ENCODE measurements at places on chromosomes 1 and 21. TPM values are rescaled to one million over a fixed set of nuclear protein-coding genes. Genes with fewer than 3 reads are reported as not detected.
A peak's percentile ranks its signal among the peaks of the same experiment; 100 is the strongest.

Gene SPRR1B
- total RNA-seq, result not detected

Gene AADACL4
- not detected for total RNA-seq

Gene SMIM12
- total RNA-seq, result 53.0 TPM

Gene LPGAT1
- 47.4 TPM for total RNA-seq

Gene CFAP74
- not detected for total RNA-seq

DNA sequence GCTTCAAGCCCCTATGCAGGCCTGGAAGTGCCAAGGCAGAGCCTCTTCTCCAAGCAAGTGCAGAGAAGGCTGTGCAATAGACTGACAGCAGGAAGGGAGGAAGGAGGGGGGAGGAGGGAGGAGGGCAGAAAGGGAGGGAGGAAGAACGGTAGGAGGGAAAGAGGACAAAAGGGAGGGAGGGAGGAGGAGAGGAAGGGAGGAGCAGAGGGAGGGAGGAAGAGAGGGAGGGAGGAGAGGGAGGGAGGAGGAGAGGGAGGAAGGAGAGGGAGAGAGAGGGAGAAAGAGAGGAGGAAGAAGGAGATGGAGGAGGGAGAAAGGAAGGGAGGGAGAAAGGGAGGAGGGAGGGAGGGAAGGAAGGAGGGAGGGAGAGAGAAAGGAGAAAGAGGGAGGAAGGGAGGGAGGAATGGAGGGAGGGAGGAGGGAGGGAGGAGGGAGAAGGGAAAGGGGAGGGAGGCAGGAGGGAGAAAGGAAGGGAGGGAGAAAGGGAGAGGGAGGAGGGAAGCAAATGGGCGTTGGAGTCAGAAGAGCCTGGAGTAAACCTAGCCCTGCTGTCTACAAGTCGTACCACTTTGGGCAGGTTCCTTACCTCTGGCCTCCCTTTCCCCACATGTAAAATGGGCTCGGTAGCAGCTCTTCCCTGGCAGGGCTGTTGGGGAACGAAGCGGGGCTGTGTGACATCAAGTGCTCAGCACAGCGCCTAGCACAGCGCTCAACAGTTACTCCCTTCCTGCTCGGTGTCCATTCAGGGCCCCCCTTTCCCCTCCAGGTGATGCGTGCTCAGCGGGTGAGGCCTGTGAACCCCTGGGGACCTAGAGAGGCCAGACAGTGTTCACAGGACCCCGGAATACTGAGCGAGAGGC is 244.6 kb downstream of the NPHP4 start:
- no peak overlapping the region for H3K27ac ChIP-seq
- DNase-seq, result no peak
- H3K36me3 ChIP-seq, result no peaks in the 10 kb centered on the region

GRCh38 chr1:13802782-13803545 is 103.0 kb downstream of the PRDM2 start:
- DNase-seq, result no peak
- H3K4me1 ChIP-seq, result peaks cover 4% of the 10 kb centered on the region
- H3K27me3 ChIP-seq, result no peaks in the 10 kb centered on the region
- no peak overlapping the region for H3K4me3 ChIP-seq

- H3K27me3 ChIP-seq, result peaks cover 2% of the 10 kb centered on the region
- H3K4me3 ChIP-seq, result no peak overlapping the region
- no peak for DNase-seq
- no peak overlapping the region for H3K27ac ChIP-seq
- H3K36me3 ChIP-seq, result no peaks in the 10 kb centered on the region
- no peaks in the 10 kb centered on the region for H3K4me1 ChIP-seq
Measured at GRCh38 chr1:208203848-208204609, 40.2 kb downstream of the PLXNA2 start.

GRCh38 chr1:45258059-45258650 is 51.8 kb upstream of the ZSWIM5 start:
- no peaks in the 10 kb centered on the region for H3K4me1 ChIP-seq
- no peak overlapping the region for H3K27ac ChIP-seq
- H3K36me3 ChIP-seq, result peaks cover 10% of the 10 kb centered on the region

DNA sequence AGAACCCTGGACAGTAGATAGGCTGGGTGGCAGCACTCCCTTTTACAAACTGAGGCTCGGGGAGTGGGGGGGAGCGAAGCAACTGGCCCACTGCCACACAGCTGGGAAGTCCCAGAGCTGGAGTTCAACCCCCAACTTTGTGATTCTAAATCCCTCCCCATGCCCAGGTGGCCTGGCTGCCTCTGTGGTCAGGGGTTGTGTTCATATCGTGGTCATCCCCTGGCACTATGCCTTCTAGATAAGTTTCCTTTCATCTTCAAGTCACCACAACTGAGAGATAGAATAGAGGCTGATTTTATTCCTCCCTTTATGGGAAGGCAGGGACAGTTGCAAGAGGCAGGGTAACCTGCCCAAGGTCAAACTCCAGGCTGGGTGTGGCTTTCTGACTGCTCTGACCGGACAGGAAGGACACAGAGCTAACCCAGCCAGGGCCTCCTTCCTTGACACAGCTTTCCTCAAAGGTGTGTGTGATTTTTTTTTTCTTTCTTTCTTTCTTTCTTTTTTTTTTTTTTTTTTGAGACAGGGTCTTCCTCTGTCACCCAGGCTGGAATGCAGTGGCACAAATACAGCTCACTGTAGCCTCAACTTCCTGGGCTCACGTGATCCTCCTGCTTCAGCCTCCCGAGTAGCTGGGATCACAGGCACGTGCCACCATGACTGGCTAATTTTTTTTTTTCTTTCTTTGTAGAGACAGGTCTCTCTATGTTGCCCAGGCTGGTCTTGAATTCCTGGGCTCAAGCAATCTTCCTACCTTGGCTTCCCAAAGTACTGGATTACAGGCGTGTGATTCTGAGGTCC is 18.4 kb upstream of the TNFRSF1B start:
- peak overlapping the region; percentile 82 for H3K4me3 ChIP-seq
- peak overlapping the region; percentile 99 for H3K27ac ChIP-seq
- H3K27me3 ChIP-seq, result no peaks in the 10 kb centered on the region
- peaks cover 89% of the 10 kb centered on the region for H3K4me1 ChIP-seq
- no peak for DNase-seq

- H3K27ac ChIP-seq, result peak overlapping the region; percentile 96
- peaks cover 13% of the 10 kb centered on the region for H3K36me3 ChIP-seq
- H3K4me1 ChIP-seq, result peaks cover 78% of the 10 kb centered on the region
Measured at GRCh38 chr21:45079351-45079750, 5.0 kb downstream of the ADARB1 start.

GRCh38 chr1:245361065-245361464 is 206.3 kb downstream of the KIF26B start:
- no peak overlapping the region for H3K4me3 ChIP-seq
- DNase-seq, result no peak
- no peak overlapping the region for H3K27ac ChIP-seq
- peaks cover 3% of the 10 kb centered on the region for H3K27me3 ChIP-seq
- no peaks in the 10 kb centered on the region for H3K36me3 ChIP-seq

- DNase-seq, result no peak
- H3K36me3 ChIP-seq, result no peaks in the 10 kb centered on the region
- H3K4me1 ChIP-seq, result peaks cover 10% of the 10 kb centered on the region
- H3K27ac ChIP-seq, result no peak overlapping the region
- no peaks in the 10 kb centered on the region for H3K27me3 ChIP-seq
- H3K4me3 ChIP-seq, result no peak overlapping the region
Measured at GRCh38 chr1:235052067-235053008, 76.3 kb downstream of the TOMM20 start.

- peaks cover 22% of the 10 kb centered on the region for H3K36me3 ChIP-seq
- no peaks in the 10 kb centered on the region for H3K27me3 ChIP-seq
- H3K27ac ChIP-seq, result no peak overlapping the region
- no peak overlapping the region for H3K4me3 ChIP-seq
- no peak for DNase-seq
- H3K4me1 ChIP-seq, result peaks cover 40% of the 10 kb centered on the region
Measured at GRCh38 chr21:44028287-44028659, 16.2 kb downstream of the TRAPPC10 start.

- DNase-seq, result no peak
- H3K4me1 ChIP-seq, result peaks cover 3% of the 10 kb centered on the region
- H3K36me3 ChIP-seq, result peaks cover 9% of the 10 kb centered on the region
- H3K27me3 ChIP-seq, result peaks cover 4% of the 10 kb centered on the region
Measured at GRCh38 chr1:25744140-25744581, 55.8 kb upstream of the SELENON start.

- H3K27ac ChIP-seq, result peak overlapping the region; percentile 71
- no peaks in the 10 kb centered on the region for H3K36me3 ChIP-seq
- no peaks in the 10 kb centered on the region for H3K27me3 ChIP-seq
- peak; percentile 53 for DNase-seq
- peak overlapping the region; percentile 43 for H3K4me3 ChIP-seq
- peaks cover 10% of the 10 kb centered on the region for H3K4me1 ChIP-seq
Measured at GRCh38 chr1:209611771-209612570, 28.5 kb downstream of the CAMK1G start.

Data from activated naive CD8-positive, alpha-beta T cell treated with anti-CD3 and anti-CD28 coated beads, Interleukin-2, amount 10 ng/mL, durations not matched to agents 7 days and 5 days (primary cell).